ENCODE measurements at places on chromosomes 16 and 17. TPM values are rescaled to one million over a fixed set of nuclear protein-coding genes. Genes with fewer than 3 reads are reported as not detected.

The TGFB1I1 gene
- polyA plus RNA-seq = 0.32 TPM

The XYLT1 gene
- 1.9 TPM for polyA plus RNA-seq

The OR1A1 gene
- polyA plus RNA-seq = not detected

The HSF5 gene
- 1.5 TPM for polyA plus RNA-seq

The ADAM11 gene
- polyA plus RNA-seq = 0.08 TPM

DNA sequence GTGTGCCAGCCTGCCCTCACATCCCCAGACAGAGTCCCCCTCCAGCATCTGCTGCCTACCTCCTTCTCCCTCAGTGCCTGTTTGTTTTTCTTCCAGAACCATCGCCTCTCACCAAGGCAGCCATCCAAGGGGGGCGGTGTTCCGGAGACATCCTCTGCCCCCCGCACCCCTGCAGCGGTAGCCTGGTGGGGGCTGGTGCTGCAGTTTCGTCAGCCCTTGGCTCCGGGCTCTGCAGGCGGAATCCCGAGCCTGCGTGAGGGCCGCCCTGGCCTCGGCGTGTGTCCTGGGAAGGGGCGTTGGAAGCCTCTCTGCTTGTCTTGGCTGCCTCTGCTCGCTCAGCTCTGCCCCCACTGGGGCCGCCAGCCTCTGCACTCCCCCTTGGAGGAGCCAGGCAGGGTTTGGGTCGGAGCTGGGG, 126.0 kb upstream of the CIBAR2 start:
- DNase-seq = no peak
- H3K27me3 ChIP-seq = no peaks in the 10 kb centered on the region
- no peaks in the 10 kb centered on the region for H3K4me1 ChIP-seq
- no peaks in the 10 kb centered on the region for H3K36me3 ChIP-seq

- DNase-seq = no peak
- H3K36me3 ChIP-seq = no peaks in the 10 kb centered on the region
- no peak overlapping the region for H3K27ac ChIP-seq
- peaks cover 6% of the 10 kb centered on the region for H3K4me1 ChIP-seq
- peaks cover 22% of the 10 kb centered on the region for H3K27me3 ChIP-seq
- peak overlapping the region; percentile 52 for H3K4me3 ChIP-seq
These were observed 1.1 kb downstream of the ST6GALNAC2 start for GRCh38 chr17:76584427-76585032.

DNA sequence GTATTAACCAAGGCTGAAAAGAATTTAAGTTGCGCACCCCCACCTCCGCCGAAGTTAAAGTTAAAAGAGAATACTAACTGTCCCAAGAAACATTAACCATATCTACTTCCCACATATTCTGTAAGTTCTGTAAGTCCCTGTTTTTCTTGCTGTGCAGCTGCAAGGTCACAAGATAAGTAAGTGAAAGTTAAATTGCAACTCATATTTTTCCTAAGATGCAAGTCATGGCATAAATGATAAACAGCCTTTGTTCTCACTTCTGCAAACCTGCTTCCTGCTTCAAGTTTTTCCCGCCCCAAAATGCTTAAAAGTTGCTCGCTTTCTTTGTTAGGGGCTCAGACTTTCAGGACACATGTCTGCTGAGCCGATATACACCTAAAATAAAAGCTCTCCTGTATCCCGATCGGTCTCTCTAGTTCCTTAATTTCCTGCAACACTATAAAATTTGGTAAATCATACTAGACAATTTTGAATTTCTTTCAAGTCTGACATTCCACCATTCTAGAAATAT, 32.6 kb upstream of the ABCA9 start:
- no peak overlapping the region for H3K27ac ChIP-seq
- no peaks in the 10 kb centered on the region for H3K27me3 ChIP-seq
- no peak overlapping the region for H3K4me3 ChIP-seq
- H3K4me1 ChIP-seq = no peaks in the 10 kb centered on the region
- no peak for DNase-seq

DNA sequence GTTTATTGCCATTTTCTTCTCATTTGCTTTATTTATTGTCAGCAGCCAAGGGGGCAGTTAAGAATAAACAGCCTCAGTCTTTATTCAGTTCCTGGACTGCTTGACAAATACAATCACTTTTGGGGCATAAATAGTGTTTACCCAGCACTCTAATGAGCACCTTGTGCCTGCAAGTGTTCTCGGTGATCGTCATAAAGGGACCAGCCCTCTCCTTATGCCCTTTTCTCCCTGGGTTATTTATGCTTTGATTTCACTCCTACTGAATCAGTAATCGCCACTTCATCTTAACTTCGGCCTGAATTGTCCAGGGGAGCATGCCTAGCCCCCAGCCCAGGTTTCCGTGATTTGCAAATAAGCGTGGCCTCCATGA, 55.7 kb upstream of the CACNG5 start:
- DNase-seq = no peak
- no peak overlapping the region for H3K4me3 ChIP-seq
- peaks cover 21% of the 10 kb centered on the region for H3K36me3 ChIP-seq
- H3K27me3 ChIP-seq = no peaks in the 10 kb centered on the region
- H3K4me1 ChIP-seq = no peaks in the 10 kb centered on the region

DNA sequence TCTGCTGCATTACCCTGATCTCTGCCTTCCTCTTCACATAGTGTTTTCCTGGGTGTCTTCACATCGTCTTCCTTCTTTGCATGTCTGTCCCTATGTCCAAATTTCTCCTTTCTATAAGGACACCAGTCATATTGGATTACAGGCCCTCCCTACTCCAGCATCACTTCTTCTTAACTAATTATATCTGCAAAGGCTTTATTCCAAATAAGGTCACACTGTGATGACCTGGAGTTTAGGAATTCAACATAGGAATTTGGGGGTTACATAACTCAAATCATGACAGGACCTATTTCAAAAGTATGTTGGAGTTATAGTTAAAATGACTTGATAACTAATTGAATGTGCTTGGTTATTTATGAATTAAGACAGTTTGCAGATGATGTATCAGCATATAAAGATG, 490.5 kb upstream of the ERCC4 start:
- H3K36me3 ChIP-seq = no peaks in the 10 kb centered on the region
- no peaks in the 10 kb centered on the region for H3K4me1 ChIP-seq
- H3K4me3 ChIP-seq = no peak overlapping the region
- DNase-seq = no peak

DNA sequence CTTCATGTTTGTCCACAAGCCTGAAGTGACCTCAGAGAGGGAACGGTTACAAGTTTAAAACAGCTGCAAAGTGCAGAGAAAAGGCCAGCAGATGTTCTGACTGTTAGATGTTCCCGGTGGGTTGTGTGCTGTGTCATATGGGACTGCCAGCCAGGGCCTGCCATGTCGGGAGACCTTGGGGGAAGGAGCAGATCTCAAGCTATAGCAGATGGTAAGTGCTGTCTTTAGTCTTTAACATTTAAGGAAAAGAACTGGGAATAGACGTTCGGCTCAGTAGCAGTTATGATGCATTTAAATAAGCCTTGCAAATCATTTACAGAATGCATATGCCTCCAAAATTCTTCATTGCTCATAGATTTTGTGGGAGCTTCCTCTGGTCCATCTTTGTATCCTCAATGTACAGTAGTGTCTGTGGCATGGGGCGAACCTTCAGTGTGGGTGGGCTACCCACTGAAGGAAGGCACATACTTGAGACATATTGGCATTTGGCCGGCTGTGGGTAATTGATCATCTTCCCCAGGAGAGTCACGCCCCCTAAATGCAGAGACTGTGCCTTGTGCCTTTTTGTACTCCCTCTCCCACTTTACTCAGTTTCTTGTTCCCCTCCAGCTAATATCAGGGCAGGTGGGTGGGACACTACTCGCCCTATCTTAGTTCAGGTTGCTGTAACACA, 131.9 kb downstream of the NPIPB5 start:
- no peak overlapping the region for H3K4me3 ChIP-seq
- H3K36me3 ChIP-seq = no peaks in the 10 kb centered on the region
- no peak overlapping the region for H3K27ac ChIP-seq
- DNase-seq = no peak

DNA sequence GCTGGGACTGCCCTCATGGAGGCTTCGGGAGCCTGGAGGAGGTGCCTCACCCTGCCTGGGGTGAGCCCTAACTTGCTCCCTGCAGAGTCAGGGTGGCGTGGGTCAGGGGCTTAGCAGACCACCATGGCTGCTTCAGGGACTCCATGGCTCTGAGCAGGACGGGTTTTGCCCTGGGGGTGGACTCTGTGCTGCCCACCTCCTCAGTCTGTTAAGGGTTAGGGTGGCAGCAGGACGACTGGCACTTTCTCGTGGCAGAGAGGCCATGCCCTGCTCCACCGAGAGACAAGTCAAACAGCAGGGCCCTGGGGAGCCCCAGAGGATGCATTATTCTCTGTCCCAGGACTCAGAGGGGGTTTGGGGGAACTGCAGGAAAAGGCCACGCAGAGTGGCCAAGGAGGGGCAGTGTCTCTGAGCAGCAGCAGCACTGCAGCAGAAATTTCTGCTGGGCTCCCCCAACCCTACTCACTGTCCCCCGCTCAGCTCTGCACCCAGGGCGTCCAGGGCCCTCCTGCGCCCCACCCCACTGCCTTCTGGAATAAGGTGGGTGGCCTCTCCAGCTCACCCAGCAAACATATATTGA, 1.8 kb upstream of the PRSS22 start:
- H3K4me1 ChIP-seq = peaks cover 12% of the 10 kb centered on the region
- H3K27me3 ChIP-seq = no peaks in the 10 kb centered on the region
- no peak overlapping the region for H3K27ac ChIP-seq
- H3K4me3 ChIP-seq = no peak overlapping the region

DNA sequence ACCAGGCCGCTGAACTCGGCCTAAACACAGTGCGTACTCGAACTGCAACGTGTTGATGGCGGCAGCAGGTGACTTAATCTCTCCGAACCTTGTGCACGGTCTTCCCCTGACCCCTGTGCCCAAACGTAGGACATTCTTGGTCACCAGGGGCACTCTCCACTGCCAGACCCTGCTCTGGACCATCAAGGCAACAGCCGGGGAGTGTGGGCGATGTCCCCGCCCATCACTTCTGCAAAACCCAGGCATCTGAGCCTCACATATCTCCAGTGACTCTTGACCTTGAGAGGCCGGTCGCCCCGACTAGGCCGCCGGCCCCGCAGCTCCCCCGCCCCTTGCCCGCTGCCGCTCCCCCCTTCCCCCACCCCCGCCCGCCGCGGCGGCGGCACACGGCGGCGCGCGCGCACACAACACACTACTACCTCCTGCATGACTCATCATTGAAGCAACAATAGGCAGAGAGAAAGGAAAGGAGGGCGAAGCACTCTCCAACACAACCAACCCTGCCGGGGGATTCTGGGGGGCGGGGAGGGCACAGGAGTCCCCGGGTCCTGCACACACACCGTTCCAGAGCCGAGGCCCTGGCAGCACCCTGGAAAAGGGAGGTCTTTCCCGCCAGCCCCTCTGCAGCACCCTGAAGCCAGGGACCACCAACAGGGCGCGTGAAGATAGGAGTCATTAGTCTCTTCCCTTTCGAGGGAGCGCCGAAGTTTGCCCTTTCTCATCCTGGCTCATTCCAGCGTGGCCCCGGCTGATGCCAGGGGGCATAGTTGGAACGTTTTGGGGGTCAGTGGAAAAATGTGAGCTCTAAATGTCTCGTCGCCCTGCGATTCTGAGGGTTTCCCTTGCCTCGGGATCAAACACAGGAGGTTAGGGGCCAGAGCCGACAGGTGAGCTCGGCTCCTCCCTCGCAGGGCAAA, 1.9 kb downstream of the MNT start:
- peaks cover 9% of the 10 kb centered on the region for H3K4me1 ChIP-seq
- DNase-seq = peak; percentile 50
- no peaks in the 10 kb centered on the region for H3K36me3 ChIP-seq
- peak overlapping the region; percentile 94 for H3K4me3 ChIP-seq

DNA sequence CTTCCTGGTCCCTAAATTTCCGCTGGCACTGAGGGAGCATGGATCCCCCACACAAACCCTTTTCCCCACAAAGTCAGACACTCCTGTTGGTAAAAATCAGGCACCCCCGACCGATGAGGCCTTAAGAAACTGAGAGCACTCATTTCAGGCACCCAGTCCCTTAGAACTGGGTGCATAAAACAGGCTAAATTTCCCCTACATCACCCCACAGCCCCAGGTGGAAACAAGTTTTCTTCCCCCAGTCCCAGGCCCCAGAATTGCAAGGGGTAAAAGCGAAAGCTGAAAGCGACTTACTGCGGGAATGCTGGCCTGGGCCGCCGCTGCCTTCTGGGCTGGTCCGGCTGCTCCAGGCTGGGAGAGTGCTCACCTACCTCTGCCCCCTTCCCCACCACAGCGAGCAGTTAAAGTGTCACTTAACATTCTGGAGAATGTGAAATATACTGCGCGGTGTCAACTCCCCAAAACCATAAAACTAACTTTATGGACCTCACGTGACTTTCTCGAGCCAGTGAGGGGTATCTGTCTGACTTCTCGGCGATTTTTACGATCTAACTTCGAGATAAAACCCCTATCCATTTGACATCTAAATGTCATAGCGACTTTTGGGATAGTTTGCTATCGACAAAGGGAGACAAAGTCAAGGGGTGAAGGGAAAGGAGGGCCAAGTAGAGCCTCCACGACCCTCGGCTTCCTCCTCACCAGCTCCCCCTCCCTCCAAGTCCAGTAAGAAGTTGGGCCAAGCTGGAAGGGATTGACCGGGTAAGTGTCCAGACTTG, at the start of gene HOXB3:
Gene HOXB3 (minus strand): TSS at position 411 of the 776 bp plus-strand sequence. CDS start 37,767 bp downstream, outside the sequence.
- H3K27me3 ChIP-seq = peaks cover 43% of the 10 kb centered on the region
- peaks cover 21% of the 10 kb centered on the region for H3K4me1 ChIP-seq
- DNase-seq = no peak
- H3K36me3 ChIP-seq = no peaks in the 10 kb centered on the region

- H3K27ac ChIP-seq = no peak overlapping the region
- no peaks in the 10 kb centered on the region for H3K36me3 ChIP-seq
These were observed 9.9 kb downstream of the SLC5A10 start for GRCh38 chr17:18961634-18962493.

DNA sequence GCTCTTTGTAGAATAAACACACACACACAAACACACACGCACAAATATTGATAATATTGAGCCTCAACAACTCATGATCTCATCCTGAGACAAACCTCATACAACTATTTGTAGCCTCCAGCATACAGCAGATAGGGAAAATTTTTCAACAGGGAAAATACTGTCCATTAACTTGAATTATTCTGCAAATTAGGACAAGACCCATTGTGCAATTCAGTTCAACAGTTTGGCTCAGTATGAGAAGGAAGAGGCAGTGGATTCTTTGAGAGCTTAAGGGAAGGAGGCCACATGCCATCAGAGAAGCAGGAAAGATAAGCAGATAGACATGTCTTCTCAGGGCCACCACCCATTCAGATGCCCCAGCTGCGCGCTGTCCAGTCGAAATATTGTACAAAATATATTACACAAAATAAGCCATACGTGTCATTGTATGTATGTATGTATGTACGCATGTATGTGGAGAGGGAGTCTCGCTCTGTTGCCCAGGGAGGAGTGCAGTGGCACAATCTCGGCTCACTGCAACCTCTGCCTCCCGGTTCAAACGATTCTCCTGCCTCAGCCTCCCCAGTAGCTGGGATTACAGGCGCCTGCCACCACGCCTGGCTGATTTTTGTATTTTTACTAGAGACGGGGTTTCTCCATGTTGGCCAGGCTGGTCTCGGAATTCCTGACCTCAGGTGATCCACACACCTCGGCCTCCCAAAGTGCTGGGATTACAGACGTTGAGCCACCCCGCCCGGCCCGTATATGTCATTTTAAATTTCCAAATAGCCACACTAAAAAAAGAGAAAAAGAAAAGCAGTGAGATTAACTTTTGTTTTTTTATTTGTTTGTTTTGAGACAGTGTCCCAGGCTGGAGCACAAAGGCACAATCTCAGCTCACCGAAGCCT, 1.8 kb downstream of the ZC3H7A start:
- H3K27ac ChIP-seq = peak overlapping the region; percentile 97
- no peak for DNase-seq
- H3K27me3 ChIP-seq = no peaks in the 10 kb centered on the region
- H3K4me1 ChIP-seq = peaks cover 41% of the 10 kb centered on the region
- H3K36me3 ChIP-seq = peaks cover 6% of the 10 kb centered on the region
- peak overlapping the region; percentile 81 for H3K4me3 ChIP-seq
